ENCODE measurements at places on chromosomes 7 and 10.

DNA sequence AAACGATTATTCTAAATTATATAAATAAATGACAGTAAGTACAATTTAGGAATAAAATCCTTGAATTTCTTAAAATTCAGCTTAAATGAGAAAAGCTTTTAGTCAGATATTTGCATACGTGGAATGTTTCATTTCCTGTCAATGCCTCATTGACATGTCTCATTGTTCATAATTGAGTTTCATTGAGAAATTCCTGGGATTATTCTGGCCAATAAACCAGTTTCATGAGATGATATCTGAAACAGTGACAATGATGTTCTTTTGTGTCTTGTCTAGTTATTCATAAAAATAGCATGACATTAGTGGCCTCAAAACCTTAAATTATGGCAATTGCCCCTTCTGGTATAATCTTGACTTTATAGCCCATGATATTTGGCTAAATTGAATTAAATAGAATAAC lies 95.8 kb downstream of the DKK1 start:
- no peak for DNase-seq

DNA sequence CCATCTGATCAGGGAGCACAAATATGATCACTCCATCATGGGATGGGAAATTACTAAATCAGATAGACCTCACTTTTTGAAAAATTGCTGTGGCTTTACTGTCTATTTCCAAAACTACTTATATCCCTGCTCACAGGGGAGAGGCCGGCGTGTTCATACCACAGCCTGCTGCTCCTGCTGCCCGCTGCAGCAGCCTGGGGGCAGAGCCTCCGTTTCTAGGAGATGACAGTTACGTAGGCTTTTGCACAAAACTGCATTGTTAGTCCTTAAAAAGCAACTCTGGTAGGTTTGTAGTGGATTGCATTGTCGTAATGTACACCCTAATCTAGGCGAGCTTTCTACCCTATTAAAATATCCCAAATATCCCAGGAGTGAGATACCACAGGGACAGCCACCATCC lies 203.7 kb downstream of the EBF3 start:
- DNase-seq: no peak

- DNase-seq: no peak
These were observed 139.5 kb downstream of the PLCE1 start for GRCh38 chr10:94133239-94133638.

- DNase-seq: no peak
These were observed 35.7 kb upstream of the EBLN1 start for GRCh38 chr10:22253580-22253882.

DNA sequence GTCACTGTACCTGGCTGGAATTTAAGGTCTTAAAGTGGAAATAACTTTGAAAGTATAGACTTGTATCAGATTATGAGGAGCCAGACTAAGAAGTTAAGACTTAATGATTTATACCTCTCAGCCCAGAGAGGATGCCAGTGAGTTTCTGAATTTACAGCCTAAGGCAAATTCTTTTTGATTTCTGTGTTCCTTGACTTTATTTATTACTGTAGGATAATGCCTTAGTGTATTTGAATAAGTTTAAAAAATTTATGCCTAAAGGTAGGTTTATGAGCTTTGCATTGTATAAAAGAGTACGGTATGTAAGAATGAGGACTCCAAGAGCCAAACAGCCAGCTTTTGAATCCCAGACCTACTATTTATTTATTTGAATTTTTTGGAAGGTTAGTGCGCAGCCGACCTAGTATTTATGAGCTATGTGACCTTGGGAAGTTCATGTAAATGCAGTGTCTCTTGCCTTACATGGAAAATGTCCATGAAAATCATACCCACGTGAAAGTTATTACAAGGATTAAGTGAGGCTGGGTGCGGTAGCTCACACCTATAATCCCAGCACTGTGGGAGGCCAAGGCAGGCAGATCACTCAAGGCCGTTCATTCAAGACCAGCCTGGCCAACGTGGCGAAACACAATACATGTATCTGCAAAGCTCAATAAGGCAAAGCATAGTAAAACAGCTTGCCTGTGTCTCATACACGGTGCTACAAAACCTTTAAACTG lies 174.6 kb downstream of the AUTS2 start:
- no peak for DNase-seq

GRCh38 chr10:49616421-49617101 lies 2.7 kb downstream of the CHAT start:
- DNase-seq: no peak

GRCh38 chr10:88854684-88855083 lies 3.0 kb upstream of the ANKRD22 start:
- no peak for DNase-seq

- no peak for DNase-seq
These were observed 25.2 kb upstream of the ING3 start for GRCh38 chr7:120925392-120925791.

DNA sequence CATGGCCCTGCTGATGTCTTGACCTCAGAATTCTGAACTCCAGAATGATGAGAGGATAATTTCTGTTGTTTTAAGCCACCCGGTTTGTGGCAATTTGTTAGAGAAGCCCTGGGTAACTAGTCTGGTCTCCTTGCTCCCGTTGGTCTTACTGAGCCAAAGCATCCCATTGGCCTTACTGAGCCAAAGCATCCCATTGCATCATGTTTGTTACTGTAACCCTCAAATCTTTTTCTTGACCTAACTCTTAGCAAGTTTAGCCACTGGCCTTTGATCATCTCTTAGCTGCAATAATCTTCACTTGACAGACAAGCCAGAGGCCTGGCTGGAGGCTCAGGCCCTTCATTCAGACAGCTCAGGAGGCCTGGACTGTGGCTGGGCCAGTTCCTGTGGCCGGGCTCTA lies 21.8 kb downstream of the TBXAS1 start:
- DNase-seq: no peak
